ENCODE measurements at places on chromosomes 11 and 22. TPM values are rescaled to one million over a fixed set of nuclear protein-coding genes. Genes with fewer than 3 reads are reported as not detected.

Gene SYT13
- total RNA-seq: not detected

Gene VPREB3
- 0.52 TPM for total RNA-seq

Gene GRM5
- 0.11 TPM for total RNA-seq

GRCh38 chr11:134120921-134121526 lies 52.2 kb downstream of the JAM3 start:
- no peaks in the 10 kb centered on the region for H3K36me3 ChIP-seq
- H3K4me1 ChIP-seq: peaks cover 5% of the 10 kb centered on the region
- DNase-seq: no peak
- no peak overlapping the region for H3K4me3 ChIP-seq
- no peak overlapping the region for H3K27ac ChIP-seq
- H3K27me3 ChIP-seq: peaks cover 33% of the 10 kb centered on the region

- DNase-seq: no peak
- H3K4me3 ChIP-seq: no peak overlapping the region
- H3K27me3 ChIP-seq: peaks cover 6% of the 10 kb centered on the region
- no peaks in the 10 kb centered on the region for H3K4me1 ChIP-seq
Measured at GRCh38 chr11:130609121-130610035, 160.9 kb downstream of the ADAMTS15 start.

- DNase-seq: no peak
- no peak overlapping the region for H3K4me3 ChIP-seq
- H3K4me1 ChIP-seq: peaks cover 3% of the 10 kb centered on the region
- no peaks in the 10 kb centered on the region for H3K36me3 ChIP-seq
Measured at GRCh38 chr22:42688241-42689211, 32.1 kb downstream of the A4GALT start.

GRCh38 chr11:57432714-57433163 lies 5.8 kb upstream of the SLC43A3 start:
- peaks cover 8% of the 10 kb centered on the region for H3K27me3 ChIP-seq
- H3K36me3 ChIP-seq: no peaks in the 10 kb centered on the region
- H3K4me3 ChIP-seq: peak overlapping the region; percentile 48
- peaks cover 16% of the 10 kb centered on the region for H3K4me1 ChIP-seq

GRCh38 chr11:59767225-59767611 lies 12.0 kb downstream of the STX3 start:
- peaks cover 28% of the 10 kb centered on the region for H3K4me1 ChIP-seq
- peaks cover 5% of the 10 kb centered on the region for H3K36me3 ChIP-seq

DNA sequence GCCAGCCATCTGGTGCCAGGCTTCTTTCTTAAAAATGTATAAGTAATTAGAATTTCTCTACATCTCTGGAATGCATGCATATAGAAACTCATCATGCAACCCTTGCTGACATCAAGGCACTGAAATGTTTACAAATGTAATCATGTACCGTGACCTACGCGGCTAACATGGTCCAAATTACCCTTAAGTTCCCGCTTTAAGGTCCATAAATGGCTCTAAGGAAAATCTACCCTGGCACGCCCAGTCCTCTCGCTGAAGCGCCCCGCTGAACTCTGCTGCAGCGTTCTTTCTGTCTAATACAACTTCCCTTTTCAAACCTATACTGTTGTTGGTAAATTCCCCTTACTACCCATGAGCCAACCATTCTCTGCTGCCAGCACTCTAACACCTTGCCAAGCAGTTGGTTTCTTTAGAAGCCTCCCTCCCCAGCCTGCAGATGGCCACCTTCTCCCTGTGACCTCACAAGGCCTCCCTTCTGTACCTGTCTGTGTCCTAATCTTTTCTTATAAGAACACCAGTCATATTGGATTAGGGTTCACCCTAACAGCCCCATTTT lies 13.5 kb upstream of the HMOX1 start:
- H3K27me3 ChIP-seq: peaks cover 19% of the 10 kb centered on the region
- H3K4me3 ChIP-seq: no peak overlapping the region
- H3K36me3 ChIP-seq: no peaks in the 10 kb centered on the region
- DNase-seq: no peak

DNA sequence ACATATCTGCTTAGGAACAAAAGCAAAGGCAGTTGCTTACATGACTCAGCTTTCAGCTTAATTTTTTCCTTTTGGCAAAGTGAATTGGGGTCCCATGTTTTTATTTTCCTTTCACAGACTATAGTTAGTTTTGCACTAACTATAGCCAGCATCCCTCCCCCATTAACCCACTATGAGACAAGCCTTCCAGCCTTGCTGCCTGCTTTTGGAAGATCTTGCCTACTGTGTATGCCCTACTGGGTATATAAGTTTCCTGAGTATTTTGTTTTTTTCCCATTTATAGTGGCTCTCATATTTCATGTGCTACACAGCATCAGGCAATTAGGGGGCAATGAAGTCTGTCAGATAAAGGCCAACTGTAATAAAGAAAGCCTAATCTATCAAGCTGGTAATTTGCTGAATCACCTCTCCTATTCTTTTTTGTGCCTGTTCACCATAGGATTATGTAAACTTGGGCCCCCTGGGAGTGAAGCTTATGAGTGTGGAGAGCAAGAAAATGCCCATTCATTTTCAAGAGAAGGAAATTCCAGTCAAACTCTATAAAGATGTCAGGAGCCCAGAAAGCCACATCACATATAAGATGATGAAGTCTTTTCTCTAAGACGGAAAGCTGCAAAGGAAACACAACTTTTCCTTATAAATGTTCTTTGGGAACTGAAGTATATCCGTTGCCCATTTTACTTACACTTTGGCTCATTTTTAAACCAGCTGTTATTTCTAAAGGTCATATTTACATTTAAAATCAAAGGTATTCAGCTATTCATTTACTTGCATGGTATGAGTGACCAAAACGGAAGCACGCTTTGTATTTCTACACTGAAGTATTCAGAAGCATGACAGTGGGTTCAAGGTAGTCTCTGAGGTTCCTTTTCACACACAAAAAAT lies 64.0 kb downstream of the CCDC83 start:
- DNase-seq: no peak
- H3K36me3 ChIP-seq: no peaks in the 10 kb centered on the region
- H3K4me1 ChIP-seq: no peaks in the 10 kb centered on the region
- peaks cover 5% of the 10 kb centered on the region for H3K27me3 ChIP-seq

- peak overlapping the region; percentile 63 for H3K4me3 ChIP-seq
- peak overlapping the region; percentile 95 for H3K27ac ChIP-seq
- peaks cover 77% of the 10 kb centered on the region for H3K4me1 ChIP-seq
- H3K36me3 ChIP-seq: peaks cover 41% of the 10 kb centered on the region
- DNase-seq: no peak
Measured at GRCh38 chr11:128448200-128448886, 139.0 kb downstream of the ETS1 start.

GRCh38 chr11:8723711-8724110 lies 41.1 kb downstream of the RPL27A start:
- no peak overlapping the region for H3K4me3 ChIP-seq
- peaks cover 3% of the 10 kb centered on the region for H3K27me3 ChIP-seq
- no peak for DNase-seq

GRCh38 chr11:86753459-86753858 lies 46.9 kb upstream of the PRSS23 start:
- no peaks in the 10 kb centered on the region for H3K4me1 ChIP-seq
- H3K27ac ChIP-seq: no peak overlapping the region
- DNase-seq: no peak
- H3K36me3 ChIP-seq: no peaks in the 10 kb centered on the region
- no peak overlapping the region for H3K4me3 ChIP-seq
- no peaks in the 10 kb centered on the region for H3K27me3 ChIP-seq

- no peak overlapping the region for H3K27ac ChIP-seq
- peaks cover 12% of the 10 kb centered on the region for H3K4me1 ChIP-seq
- peaks cover 15% of the 10 kb centered on the region for H3K27me3 ChIP-seq
- DNase-seq: no peak
- no peaks in the 10 kb centered on the region for H3K36me3 ChIP-seq
Measured at GRCh38 chr22:28882545-28882877, 861 bp upstream of the ZNRF3 start.

DNA sequence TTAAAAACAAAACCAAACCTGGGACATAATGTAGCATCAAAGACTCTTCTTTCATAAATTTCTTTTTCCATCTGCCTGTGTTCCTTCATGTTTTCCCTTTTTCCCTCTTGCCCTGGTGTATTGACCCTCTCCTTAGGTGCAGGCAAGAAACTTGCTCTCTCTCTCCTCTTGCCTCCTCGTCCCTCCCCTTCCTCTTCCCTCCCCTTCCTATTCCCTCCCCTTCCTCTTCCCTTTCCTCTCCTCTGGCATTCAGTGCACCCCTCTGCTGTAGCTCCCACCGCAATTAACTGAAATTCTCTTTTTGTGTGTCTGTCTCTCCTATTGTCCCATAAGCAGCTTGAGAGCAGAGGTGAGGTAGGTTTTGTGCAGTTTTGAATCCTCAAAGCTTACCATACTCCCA lies 49.9 kb downstream of the CSF2RB start:
- DNase-seq: no peak
- H3K27ac ChIP-seq: no peak overlapping the region
- no peak overlapping the region for H3K4me3 ChIP-seq
- H3K4me1 ChIP-seq: no peaks in the 10 kb centered on the region

Measured in natural killer cell treated with Interleukin-12 subunit alpha and Interleukin-12 subunit beta and Interleukin-15 and Interleukin-18, amount 100 ng/mL, for 72 hours (primary cell).